Stimulated activated CD8-positive, alpha-beta memory T cell treated with anti-CD3 and anti-CD28 coated beads, Interleukin-15, amount 100 ng/mL, for 48 hours (primary cell): ENCODE measurements at places on chromosomes 16 and 17.

DNA sequence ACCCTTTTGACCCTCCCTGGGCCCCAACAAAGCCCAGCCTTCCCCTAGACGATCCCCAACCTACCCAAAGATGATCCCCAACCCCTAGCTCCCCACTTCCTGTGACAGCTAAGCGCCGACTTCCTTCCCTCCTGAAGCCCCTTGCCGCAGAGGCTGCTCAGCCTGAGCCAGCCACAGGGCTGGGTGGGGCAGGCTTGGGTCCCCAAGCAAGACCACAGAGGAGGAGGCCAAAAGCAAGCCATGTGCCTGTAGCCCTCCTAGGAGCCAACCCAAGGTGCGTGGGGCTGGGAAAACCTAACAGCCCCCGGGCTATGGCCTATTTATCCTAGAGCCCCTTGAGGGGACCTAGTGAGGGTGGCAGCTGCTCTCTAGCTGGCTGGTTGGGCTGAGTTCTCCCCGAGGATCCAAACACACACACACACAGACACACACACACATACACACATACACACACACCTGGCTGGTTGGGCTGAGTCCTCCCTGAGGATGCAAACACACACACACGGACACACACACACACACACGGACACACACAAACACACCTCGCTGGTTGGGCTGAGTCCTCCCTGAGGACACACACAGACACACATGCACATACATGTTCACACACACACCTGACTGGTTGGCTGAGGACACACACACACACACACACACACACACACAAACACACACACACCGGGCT is 4.8 kb downstream of the ARRB2 start:
- DNase-seq = no peak

- DNase-seq = peak; percentile 32
Measured at GRCh38 chr17:67434061-67434525, 57.0 kb downstream of the PITPNC1 start.

DNA sequence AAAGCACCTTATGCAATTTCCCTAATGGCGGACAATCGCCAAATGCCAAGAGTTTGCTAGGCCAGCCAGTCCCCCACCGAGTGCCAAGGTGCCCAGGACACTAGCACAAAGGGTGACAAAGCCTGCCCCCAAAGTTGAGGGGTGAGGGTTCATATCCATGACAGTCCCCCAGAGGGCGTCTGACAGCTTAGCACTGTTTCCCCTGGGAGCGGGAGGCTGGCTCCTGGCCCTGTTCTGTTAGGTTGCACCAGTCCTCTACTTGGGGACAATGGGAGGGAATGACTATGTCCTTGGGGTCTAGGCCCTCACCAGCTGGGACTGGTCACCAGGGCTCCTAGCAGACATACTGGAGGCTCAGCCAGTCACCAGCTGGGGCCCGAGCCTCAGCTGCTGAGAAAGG is 66.9 kb downstream of the MYO18A start:
- DNase-seq = no peak

GRCh38 chr16:57426356-57426755 is 20.8 kb downstream of the CIAPIN1 start:
- DNase-seq = no peak

DNA sequence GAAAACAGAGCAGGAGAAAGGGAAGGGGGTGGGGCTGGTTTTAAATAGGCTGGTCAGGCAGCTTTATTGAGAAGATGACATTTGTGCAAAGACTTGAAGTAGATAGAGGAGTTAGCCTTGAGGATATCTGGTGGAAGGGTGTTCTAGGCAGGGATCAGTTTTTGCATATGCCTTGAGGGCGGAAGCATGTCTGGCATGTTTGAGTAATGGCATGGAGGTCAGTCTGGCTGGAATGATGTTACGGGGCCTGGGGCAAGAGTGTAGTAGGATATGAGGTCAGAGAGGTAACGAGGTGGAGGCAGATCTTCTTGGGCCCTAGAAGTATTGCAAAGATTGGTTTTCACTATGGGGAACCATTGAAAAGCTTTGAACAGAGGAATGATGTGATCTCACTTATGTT is 4.8 kb downstream of the RABEP1 start:
- DNase-seq = no peak

GRCh38 chr16:82240111-82240510 is 70.1 kb upstream of the MPHOSPH6 start:
- DNase-seq = no peak

DNA sequence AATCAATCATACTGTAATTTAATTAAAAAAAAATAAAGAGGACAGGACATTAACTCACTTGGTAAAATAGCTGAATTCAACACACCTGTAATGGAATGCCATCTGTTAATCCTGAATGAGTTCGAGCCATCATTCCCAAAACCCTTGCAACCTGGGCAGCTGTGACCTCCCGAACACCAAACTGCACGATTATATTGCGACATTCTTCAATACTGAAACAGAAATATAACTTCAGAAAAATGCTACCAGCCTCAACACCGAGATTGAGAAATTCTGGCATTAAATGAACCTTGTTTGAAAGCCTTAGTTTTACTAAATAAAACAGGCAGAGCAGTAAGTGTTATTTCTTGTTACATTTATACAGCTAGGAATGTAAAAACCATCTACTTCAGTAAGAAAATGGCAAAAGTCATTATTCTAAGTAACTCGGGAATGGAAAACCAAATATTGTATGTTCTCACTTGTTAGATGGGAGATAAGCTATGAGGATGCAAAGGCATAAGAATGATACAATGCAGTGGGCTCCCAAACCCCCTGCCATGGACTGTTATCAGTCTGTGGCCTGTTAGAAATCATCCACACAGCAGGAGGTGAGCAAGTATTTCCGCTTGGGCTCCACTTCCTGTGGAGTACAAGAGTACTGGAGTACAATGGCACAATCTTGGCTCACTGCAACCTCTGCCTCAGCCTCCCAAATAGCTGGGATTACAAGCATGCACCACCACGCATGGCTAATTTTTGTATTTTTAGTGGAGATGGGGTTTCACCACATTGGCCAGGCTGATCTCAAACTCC is 46.5 kb downstream of the CNOT1 start:
- DNase-seq = no peak

DNA sequence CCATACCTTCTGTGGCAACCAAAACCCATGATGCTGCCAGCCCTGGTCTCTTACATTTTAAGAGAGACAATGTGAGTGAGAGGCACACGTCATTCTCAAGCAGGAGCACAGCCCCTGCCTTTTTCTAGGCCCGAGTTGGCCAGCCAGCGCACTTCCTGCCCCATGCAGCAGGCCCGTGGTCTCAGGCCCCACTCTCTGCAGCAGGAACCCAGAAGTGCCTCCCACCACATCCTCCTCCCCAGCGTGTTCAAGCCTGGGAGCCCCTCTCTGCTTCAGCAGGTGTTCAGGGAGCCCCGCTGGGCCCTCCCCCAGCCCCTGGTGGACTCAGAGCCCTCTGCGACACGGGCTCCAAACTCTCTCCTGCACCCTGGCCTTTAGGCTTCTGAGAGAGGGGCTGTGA is 30.5 kb downstream of the ITGAE start:
- DNase-seq = peak; percentile 48
